ENCODE measurements at places on chromosomes 7 and 10.

GRCh38 chr10:12980102-12980661 lies 21.3 kb downstream of the CCDC3 start:
- DNase-seq, result no peak

GRCh38 chr7:128076796-128077271 lies 45.6 kb upstream of the LRRC4 start:
- no peak for DNase-seq

GRCh38 chr10:93595378-93596161 lies 5.5 kb downstream of the RBP4 start:
- no peak for DNase-seq

- no peak for DNase-seq
Observed at GRCh38 chr7:41698114-41698513, 4.8 kb downstream of the INHBA start.

GRCh38 chr7:77802557-77803405 lies 4.2 kb downstream of the PHTF2 start:
- no peak for DNase-seq

- DNase-seq, result no peak
Observed at GRCh38 chr10:58587676-58588075, 75.0 kb downstream of the BICC1 start.

- DNase-seq, result no peak
Observed at GRCh38 chr10:15642095-15642494, 77.6 kb downstream of the ITGA8 start.

GRCh38 chr10:132422903-132423825 lies 26.2 kb downstream of the PWWP2B start:
- no peak for DNase-seq

- DNase-seq, result no peak
Observed at GRCh38 chr7:44247868-44248651, 47.3 kb downstream of the YKT6 start.

DNA sequence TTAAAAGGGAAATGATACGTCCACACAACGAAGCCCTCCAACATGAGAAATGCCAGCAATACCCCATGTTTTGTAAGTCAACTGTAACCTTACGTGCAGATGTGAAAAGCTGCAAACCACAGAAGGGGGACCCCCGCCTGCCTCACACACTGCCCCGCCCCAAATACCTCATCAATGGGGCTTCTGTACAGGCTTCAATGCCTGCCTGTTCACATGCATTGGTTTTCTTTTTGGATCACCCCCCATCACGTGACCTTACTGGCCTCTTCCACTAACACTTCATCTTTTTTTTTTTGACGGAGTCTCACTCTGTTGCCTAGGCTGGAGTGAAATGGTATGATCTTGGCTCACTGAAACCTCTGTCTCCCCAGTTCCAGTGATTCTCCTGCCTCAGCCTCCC lies 224.0 kb downstream of the TNS3 start:
- no peak for DNase-seq

DNA sequence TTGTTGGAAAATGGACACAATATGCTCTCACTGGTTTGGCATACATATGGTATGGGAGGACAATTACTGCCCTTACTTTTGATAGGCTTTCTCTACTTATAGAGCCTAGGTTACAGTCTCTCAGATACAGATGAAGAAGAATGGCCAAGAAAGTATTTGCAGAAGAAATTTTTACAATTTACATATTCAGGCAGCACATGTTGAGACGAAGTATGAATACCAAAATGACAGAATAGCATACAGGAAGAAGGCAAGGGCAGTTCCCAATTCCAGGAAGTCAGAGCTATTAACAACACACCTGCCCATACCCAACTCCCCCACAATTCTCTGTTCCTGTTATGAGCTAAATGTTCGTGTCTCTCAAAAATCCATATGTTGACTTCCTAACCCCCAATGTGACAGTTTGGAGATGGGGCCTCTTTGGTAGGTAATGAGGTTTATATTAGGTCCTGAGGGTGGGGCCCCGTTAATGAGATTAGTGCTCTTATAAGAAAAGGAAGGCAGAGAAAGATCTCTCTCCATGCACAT lies 67.8 kb downstream of the DOCK4 start:
- DNase-seq, result no peak

GRCh38 chr10:103592186-103593021 lies 98.9 kb downstream of the NEURL1 start:
- DNase-seq, result peak; percentile 45

GRCh38 chr10:131758939-131759301 lies 141.9 kb upstream of the PPP2R2D start:
- no peak for DNase-seq

GRCh38 chr10:101451261-101451660 lies 97.3 kb downstream of the BTRC start:
- DNase-seq, result no peak

GRCh38 chr10:103232131-103232673 lies 13.5 kb upstream of the RPEL1 start:
- no peak for DNase-seq

- DNase-seq, result peak; percentile 30
Observed at GRCh38 chr10:69292459-69292858, 14.2 kb downstream of the HK1 start.

- no peak for DNase-seq
Observed at GRCh38 chr7:97346349-97346748, 228.9 kb downstream of the SDHAF3 start.

DNA sequence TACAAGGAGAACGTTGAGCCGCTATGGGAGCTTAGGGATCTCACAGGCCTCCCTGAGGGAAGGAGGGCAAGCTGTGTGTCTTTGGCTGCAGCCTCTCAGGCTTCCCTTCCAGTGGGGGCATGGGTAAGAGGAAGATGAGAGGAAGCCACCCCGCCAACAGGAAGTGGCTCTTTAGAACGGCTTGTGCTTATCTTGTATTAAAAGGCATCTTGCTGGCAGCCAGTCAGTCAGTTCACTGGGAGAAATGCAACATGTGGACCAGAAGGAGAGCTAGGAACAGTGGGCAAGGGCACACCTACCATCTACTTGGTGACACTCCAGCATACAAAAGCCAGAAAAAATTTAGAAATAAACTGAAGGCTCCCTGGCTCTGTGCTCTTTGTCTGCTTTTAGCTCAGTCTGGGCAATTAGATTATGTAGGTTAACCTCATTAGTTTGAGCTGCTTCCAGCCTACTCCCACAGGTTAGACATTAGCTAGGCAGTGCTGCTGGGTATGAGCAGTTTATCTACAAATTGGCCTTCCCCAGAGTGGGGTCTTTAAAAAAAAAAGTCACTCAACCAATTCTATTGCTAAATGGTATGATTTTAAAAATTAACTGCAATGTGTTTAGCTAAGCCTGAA lies 595.9 kb downstream of the KCNMA1 start:
- peak; percentile 71 for DNase-seq

DNA sequence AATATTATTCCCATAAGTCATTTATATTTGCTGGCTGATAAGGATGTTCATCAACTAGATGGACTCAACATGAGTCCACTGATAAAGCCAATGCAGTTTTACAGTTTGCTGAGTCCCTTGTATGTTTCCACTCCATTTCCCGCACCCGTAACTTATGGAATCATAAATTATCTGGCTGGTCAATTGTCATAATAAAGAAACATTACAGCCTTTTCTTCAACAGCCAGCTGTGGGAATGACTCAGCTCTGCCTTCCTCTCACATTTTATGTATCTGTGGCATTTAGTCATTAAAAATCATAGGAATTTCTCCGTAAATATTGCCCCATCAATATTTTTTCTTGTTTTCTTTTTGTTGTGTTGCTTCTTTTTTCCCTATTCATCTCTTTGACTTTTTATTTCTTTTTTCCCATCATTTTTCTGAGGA lies 22.3 kb upstream of the TMEM26 start:
- no peak for DNase-seq

DNA sequence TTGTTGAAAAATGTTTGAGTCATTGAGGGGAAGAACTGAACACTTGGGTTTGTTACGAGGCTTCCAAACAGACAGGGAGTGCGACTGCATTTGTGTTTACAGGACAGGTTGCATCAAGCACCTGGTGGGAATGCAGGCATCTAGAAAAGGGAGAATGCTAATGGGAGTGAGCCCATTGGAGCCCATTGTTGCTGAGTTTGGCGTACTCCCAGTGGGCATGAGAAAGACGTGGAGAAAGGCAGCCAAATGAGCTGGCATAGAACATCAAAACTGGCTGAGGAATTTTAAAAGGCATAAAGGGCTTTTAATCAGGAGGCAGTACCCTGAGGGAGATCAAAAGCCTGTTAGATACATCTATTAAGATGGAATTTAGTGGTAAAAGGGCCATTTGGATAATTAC lies 171.6 kb upstream of the NPSR1 start:
- DNase-seq, result no peak

GRCh38 chr7:65325793-65326432 lies 47.7 kb upstream of the ZNF92 start:
- no peak for DNase-seq

DNA sequence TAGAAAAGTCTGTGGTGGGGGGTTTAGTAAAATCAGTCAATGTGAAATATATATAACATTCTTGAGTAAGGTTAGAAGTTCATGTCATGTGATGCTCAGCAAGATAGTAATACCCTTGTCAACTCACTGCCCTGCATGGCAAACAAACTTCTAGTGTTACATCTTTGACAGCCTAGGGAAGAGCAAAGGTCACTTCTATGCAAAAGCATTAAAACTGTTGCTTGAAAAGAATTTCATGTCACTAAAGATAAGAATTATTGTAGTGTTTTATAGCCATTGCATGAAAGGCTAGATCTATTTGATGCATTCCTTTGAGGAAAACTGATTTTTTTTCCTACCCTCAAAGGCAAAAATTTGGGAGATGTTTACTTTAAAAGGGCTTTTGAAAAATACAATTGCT lies 176.0 kb downstream of the SKAP2 start:
- no peak for DNase-seq

- no peak for DNase-seq
Observed at GRCh38 chr7:90769036-90769435, 172.9 kb downstream of the CDK14 start.
